ENCODE measurements at places on chromosomes 5 and 9.

DNA sequence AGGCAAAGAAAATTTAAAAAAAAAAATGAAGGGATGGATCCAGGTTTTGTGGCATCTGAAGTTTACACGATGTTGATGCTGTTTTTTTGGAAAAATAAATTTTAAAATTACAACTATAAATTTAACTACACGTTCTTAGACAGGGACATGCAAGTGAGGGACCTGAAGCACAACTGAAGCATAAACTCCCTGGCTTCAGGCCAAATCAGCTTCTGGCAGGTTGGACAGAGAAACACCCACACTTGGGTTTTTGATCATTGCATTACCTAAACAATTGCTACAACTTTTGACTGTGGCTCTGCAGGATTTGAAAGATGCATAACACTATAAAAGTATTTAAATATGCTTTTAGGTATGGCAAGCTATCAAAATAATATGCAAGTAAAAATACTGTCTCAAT lies 1318.3 kb upstream of the DMAC1 start:
- no peak for DNase-seq

GRCh38 chr5:360257-361027 lies 38.9 kb downstream of the AHRR start:
- no peak for DNase-seq

GRCh38 chr5:75566710-75567309 lies 44.4 kb upstream of the ANKDD1B start:
- DNase-seq: peak; percentile 82

DNA sequence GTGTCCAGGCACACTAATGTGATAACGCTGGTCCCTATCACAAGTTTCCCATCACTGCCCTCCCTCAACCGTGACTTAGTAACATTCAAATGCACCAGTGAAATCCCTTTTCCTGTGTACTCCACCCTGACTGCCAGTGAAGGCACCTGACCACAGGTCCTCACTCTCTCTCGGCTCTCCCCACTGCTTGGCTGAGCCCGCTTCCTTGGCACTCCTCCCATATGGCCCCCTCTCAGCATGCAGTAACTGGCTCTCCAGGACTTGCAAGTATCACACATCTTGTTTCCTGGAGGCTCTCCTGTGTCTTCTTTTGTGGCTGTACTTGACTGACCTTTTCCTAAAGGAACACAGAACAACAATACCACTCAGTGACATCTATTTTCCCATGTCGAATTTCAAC lies 292.0 kb upstream of the ZNF608 start:
- DNase-seq: no peak

DNA sequence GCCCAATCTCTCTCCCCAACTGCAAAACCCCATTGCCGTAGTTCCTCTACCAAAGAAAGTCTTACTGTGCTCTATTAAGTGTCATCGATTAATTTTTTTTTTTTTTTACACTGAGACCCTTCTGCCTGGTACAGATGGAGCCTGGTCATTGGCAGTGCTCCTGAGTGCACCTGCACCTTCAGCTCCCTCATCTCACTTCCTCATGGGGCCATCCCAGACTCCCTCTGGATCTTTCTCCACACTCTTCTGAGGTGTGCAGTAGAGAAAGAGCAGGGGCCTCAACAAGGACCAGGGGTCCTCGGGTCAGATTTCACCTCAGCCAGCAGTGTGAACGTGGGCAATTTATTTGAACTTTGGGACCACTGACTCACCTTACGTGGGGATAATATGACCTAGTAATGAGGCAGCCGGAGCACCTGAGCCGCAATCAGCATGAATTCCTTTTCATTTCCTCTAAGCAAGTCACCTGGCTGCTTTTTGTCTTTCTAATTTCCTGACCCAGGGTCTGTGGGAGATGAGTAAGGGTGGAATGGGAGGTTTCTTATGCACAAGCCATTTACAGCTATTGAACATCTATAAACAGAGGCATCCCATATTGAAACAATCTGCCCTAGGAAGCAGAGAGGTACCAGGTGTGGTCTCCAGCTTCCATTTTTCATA lies 22.3 kb upstream of the GABRP start:
- DNase-seq: no peak

Measured in GM06990 (cell line).